Thoracic aorta (tissue), 2 donors: ENCODE measurements at places on chromosomes 3 and 15. TPM values are rescaled to one million over a fixed set of nuclear protein-coding genes. Genes with fewer than 3 reads are reported as not detected.

- H3K4me3 ChIP-seq, result no peak overlapping the region
- no peak for DNase-seq
- no peaks in the 10 kb centered on the region for H3K27me3 ChIP-seq
- H3K27ac ChIP-seq, result peak overlapping the region; percentile 83
- H3K36me3 ChIP-seq, result no peaks in the 10 kb centered on the region
Measured at GRCh38 chr15:63292771-63293170, 15.4 kb downstream of the APH1B start.

Gene KCNH8
- total RNA-seq, result 0.07 TPM

DNA sequence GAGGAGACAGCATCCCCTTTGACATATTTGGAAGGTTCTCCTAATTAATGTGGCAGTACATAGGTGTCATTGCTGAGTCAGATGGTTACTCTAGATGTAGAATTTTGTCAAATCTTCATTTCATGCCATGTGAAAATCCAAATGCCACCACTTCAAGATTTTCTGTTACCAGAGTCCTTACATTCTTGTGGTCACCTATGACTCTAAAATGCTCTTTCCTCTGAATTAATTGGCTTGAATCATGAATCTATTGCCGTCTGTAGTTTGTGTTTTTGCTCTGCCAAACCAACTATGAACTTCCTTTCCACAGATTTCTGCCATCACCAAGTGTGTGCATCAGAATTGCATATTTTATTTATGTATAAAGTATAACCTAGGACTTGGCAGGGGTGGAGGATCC lies 269.4 kb upstream of the ZPLD1 start:
- no peak overlapping the region for H3K4me3 ChIP-seq
- no peak overlapping the region for H3K27ac ChIP-seq
- H3K27me3 ChIP-seq, result no peaks in the 10 kb centered on the region
- H3K4me1 ChIP-seq, result peaks cover 27% of the 10 kb centered on the region
- H3K36me3 ChIP-seq, result no peaks in the 10 kb centered on the region

- H3K27ac ChIP-seq, result peak overlapping the region; percentile 42
- no peak for DNase-seq
- H3K27me3 ChIP-seq, result no peaks in the 10 kb centered on the region
- H3K36me3 ChIP-seq, result no peaks in the 10 kb centered on the region
- H3K4me1 ChIP-seq, result peaks cover 19% of the 10 kb centered on the region
- H3K4me3 ChIP-seq, result peak overlapping the region; percentile 96
Measured at GRCh38 chr3:53046171-53047170, 598 bp upstream of the SFMBT1 start.

Gene ZNF770
- total RNA-seq, result 31.4 TPM

DNA sequence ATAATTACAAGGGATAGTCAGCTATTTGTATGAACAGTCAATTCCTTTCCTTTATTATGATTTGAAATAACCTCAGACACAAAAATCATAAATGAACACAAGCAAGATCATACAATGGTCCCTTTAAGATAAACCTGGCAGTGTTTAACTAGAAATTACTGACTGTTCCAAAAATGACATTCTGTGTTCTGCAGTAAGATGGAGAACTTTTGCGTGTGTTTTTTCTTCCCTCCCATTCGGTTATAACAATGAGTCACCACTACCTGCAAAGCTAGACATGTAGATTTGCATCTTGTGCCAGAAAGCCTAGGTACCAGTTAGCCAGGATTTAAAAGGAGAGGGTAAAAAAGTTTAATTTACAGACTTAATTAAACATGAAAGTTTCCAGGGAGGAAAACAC lies 248.2 kb upstream of the ADAMTS9 start:
- DNase-seq, result no peak
- H3K36me3 ChIP-seq, result no peaks in the 10 kb centered on the region
- peaks cover 3% of the 10 kb centered on the region for H3K4me1 ChIP-seq
- H3K4me3 ChIP-seq, result peak overlapping the region; percentile 28

DNA sequence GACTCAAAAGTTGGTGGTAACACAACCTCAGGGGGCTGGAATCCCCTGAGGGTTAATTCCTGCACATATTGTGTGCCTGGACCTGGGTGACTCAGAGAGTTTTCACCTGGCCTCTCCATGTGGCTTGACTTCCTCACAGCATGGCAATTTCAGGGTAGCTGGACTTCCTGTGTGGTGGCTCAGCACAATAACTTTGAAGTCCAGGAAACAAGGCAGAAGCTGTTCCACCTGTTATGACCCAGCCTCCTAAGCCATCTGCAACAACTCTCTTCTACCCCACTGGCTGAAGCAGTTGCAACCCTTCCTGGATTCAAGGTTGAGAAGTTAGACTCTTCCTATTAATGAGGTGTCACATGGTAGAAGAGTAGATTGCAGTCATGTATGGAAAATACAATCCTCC lies 58.4 kb downstream of the EDEM1 start:
- no peak overlapping the region for H3K4me3 ChIP-seq
- no peak for DNase-seq
- no peaks in the 10 kb centered on the region for H3K27me3 ChIP-seq
- H3K4me1 ChIP-seq, result no peaks in the 10 kb centered on the region
- no peaks in the 10 kb centered on the region for H3K36me3 ChIP-seq

DNA sequence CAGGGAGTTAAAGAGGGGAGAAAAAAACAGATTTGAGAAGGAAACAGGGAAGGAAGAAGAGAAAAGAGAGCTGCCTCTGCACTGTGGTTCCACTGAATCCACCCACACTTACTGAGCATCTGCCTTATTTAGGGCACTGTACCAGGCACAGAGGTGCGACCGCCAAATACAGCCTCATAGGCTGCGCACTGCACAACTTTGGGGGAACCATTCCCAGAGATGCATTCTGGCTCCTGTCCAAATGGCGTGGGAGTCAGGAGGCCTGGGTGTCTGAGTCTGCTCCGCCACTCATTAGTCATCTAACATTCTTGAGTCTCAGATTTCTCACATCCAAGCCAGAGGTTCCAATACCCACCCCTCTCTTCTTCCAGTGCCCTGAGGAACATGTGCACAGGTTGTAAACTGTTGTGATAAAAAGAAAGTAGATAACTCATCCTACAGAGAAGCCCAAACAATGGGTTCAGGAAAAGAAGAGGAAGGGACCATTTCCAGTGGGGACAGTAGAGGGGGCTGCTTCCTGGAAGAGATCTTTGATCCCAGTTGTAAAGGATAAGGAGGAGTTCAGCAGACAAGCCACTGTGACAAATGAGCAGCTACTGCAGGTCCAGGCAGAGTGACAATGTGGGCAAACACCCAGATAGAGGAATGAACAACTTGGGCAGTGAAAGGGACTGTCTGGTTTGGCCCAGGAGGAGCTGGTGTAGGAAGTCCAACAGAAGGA lies 254.6 kb downstream of the UACA start:
- no peak for DNase-seq
- no peak overlapping the region for H3K27ac ChIP-seq
- H3K36me3 ChIP-seq, result no peaks in the 10 kb centered on the region
- H3K27me3 ChIP-seq, result no peaks in the 10 kb centered on the region
- H3K4me1 ChIP-seq, result peaks cover 44% of the 10 kb centered on the region

GRCh38 chr15:38072348-38073177 lies 138.1 kb downstream of the TMCO5A start:
- H3K36me3 ChIP-seq, result no peaks in the 10 kb centered on the region
- peaks cover 46% of the 10 kb centered on the region for H3K4me1 ChIP-seq
- no peaks in the 10 kb centered on the region for H3K27me3 ChIP-seq
- no peak for DNase-seq
- H3K4me3 ChIP-seq, result peak overlapping the region; percentile 76
- H3K27ac ChIP-seq, result peak overlapping the region; percentile 92

DNA sequence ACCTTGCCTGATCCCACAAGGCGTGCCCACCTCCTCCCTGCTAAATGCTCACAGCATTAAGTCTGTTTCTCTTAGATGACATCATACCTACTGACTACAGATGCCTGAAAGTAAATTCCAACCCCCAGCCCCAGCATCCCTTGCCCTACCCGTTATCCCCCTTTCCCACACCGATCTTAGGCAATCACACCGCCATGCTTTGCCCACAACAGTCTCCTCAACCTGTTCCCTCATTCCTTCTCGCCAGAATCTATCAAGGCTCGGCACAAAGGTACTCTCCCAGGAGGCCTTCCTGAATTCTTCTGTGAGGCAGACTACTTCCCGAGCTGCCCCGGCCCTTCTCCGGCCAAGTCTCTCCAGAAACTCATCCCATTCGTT lies 789 bp upstream of the SEC61A1 start:
- H3K4me1 ChIP-seq, result peaks cover 20% of the 10 kb centered on the region
- H3K36me3 ChIP-seq, result peaks cover 9% of the 10 kb centered on the region
- H3K27me3 ChIP-seq, result no peaks in the 10 kb centered on the region
- H3K4me3 ChIP-seq, result peak overlapping the region; percentile 93
- H3K27ac ChIP-seq, result peak overlapping the region; percentile 51

Gene AHSG
- not detected for total RNA-seq

- no peak for DNase-seq
- no peaks in the 10 kb centered on the region for H3K27me3 ChIP-seq
- H3K4me1 ChIP-seq, result no peaks in the 10 kb centered on the region
- no peak overlapping the region for H3K27ac ChIP-seq
- H3K36me3 ChIP-seq, result no peaks in the 10 kb centered on the region
Measured at GRCh38 chr3:163684651-163685050, 1393.6 kb downstream of the SI start.

Gene UTS2B
- 0.81 TPM for total RNA-seq

DNA sequence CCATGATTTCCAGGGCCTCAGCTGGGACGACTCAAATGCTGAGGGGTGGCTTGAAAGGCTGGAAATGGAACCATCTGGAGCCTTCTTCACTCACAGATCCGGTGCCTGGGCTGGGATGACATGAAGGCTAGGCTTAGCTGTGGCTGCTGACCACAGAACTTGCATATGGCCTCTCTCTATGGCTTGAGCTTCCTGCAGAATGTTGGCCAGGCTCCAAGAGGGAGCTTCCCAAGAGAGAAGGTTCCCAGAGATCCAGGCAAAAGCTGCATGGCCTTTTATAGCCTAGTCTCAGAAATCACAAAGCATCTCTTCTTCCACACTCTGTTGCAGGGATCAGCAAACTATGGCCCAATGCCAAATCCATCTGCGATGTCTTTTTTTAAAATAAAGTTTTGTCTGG lies 44.8 kb downstream of the GATM start:
- no peak for DNase-seq
- H3K4me3 ChIP-seq, result no peak overlapping the region
- no peaks in the 10 kb centered on the region for H3K36me3 ChIP-seq
- H3K27me3 ChIP-seq, result no peaks in the 10 kb centered on the region
- no peak overlapping the region for H3K27ac ChIP-seq

- H3K27ac ChIP-seq, result no peak overlapping the region
- no peaks in the 10 kb centered on the region for H3K36me3 ChIP-seq
- H3K4me3 ChIP-seq, result no peak overlapping the region
- no peaks in the 10 kb centered on the region for H3K27me3 ChIP-seq
Measured at GRCh38 chr3:632571-633170, 436.1 kb downstream of the CHL1 start.

- no peak overlapping the region for H3K27ac ChIP-seq
- no peak overlapping the region for H3K4me3 ChIP-seq
- no peaks in the 10 kb centered on the region for H3K27me3 ChIP-seq
- no peaks in the 10 kb centered on the region for H3K4me1 ChIP-seq
Measured at GRCh38 chr3:26081806-26082205, 291.9 kb downstream of the OXSM start.

DNA sequence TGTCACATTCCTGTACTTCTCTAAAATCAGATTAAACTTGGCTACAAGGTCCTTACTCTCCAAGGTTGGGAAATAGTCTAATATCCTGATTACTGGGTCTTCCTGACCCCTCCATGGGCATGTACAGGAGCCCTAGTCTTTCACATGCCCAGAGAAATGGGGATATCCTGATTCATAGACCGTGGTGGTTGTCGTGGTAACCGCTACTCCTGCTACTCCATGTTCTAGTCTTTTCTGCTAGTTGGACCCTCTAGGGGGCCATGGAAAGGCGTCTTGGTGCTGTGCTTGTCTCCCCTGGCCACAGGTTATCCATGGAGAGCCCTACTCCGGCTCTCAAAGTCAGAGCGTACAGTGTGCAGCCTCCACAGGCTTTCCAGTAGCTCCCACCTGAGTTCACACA lies 13.1 kb upstream of the ZBTB38 start:
- H3K27me3 ChIP-seq, result no peaks in the 10 kb centered on the region
- H3K36me3 ChIP-seq, result no peaks in the 10 kb centered on the region
- DNase-seq, result no peak
- H3K4me3 ChIP-seq, result no peak overlapping the region

GRCh38 chr3:20320489-20320888 lies 134.5 kb upstream of the SGO1 start:
- H3K4me1 ChIP-seq, result peaks cover 58% of the 10 kb centered on the region
- H3K27ac ChIP-seq, result no peak overlapping the region
- H3K36me3 ChIP-seq, result no peaks in the 10 kb centered on the region
- no peak overlapping the region for H3K4me3 ChIP-seq
- no peak for DNase-seq

GRCh38 chr3:183254487-183255347 lies 1.7 kb downstream of the B3GNT5 start:
- H3K4me1 ChIP-seq, result peaks cover 3% of the 10 kb centered on the region
- peak overlapping the region; percentile 72 for H3K4me3 ChIP-seq
- DNase-seq, result no peak
- peak overlapping the region; percentile 10 for H3K27ac ChIP-seq
- H3K36me3 ChIP-seq, result no peaks in the 10 kb centered on the region

Gene ACY1
- total RNA-seq, result 6.1 TPM

DNA sequence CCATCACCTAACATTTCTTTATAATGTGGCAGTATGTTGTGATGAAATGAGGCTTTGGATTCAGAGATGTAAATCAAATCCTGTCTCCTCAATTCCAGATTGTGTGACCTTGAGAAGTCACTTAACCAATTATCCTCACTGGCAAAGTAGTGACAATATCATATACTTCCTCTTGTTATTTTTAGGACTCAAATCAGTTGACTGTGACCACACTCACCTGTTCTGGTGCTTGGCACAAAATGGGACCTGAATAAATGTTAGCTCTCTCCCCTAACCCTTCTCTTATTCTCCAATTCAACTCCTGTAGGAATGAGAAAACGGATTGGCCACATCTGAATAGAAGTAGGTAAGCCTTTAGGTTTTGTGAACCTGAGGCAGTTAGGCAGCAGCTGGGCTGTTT lies 42.1 kb downstream of the IQCH start:
- H3K27me3 ChIP-seq, result no peaks in the 10 kb centered on the region
- H3K36me3 ChIP-seq, result no peaks in the 10 kb centered on the region
- DNase-seq, result no peak
- H3K4me3 ChIP-seq, result no peak overlapping the region

GRCh38 chr15:92457471-92458041 lies 63.9 kb downstream of the ST8SIA2 start:
- no peak overlapping the region for H3K27ac ChIP-seq
- H3K36me3 ChIP-seq, result no peaks in the 10 kb centered on the region
- no peak for DNase-seq
- no peaks in the 10 kb centered on the region for H3K4me1 ChIP-seq
- H3K4me3 ChIP-seq, result no peak overlapping the region

DNA sequence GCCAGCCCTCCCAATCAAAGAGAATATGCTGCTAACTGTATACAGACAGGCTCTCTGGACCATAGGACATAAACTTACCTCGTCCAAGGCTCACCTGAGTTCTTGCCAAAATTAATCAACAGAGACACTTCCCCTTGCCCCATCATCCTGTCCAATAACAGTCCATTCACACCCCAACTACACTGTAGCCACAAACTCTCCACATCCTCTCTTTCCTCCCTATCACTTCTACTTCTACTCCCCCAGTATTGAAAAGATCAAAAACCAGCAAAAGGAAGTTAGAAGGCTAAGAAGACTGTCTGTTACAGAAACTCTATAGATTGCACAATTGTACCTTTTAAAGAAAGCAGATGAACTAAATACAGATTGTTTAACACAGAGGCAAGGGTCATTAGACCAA lies 133.5 kb upstream of the STT3B start:
- no peak overlapping the region for H3K4me3 ChIP-seq
- no peaks in the 10 kb centered on the region for H3K27me3 ChIP-seq
- no peaks in the 10 kb centered on the region for H3K36me3 ChIP-seq
- no peak overlapping the region for H3K27ac ChIP-seq
- no peak for DNase-seq

GRCh38 chr15:26098801-26099200 lies 235.7 kb upstream of the ATP10A start:
- H3K36me3 ChIP-seq, result no peaks in the 10 kb centered on the region
- H3K4me3 ChIP-seq, result no peak overlapping the region
- H3K27me3 ChIP-seq, result no peaks in the 10 kb centered on the region
- DNase-seq, result no peak
- no peaks in the 10 kb centered on the region for H3K4me1 ChIP-seq
